ENCODE measurements at places on chromosomes 12 and 14.

GRCh38 chr12:40164034-40164433 lies 58.2 kb upstream of the SLC2A13 start:
- DNase-seq, result no peak

- peak; percentile 11 for DNase-seq
These were observed 199.7 kb downstream of the ANO2 start for GRCh38 chr12:5745251-5745888.

DNA sequence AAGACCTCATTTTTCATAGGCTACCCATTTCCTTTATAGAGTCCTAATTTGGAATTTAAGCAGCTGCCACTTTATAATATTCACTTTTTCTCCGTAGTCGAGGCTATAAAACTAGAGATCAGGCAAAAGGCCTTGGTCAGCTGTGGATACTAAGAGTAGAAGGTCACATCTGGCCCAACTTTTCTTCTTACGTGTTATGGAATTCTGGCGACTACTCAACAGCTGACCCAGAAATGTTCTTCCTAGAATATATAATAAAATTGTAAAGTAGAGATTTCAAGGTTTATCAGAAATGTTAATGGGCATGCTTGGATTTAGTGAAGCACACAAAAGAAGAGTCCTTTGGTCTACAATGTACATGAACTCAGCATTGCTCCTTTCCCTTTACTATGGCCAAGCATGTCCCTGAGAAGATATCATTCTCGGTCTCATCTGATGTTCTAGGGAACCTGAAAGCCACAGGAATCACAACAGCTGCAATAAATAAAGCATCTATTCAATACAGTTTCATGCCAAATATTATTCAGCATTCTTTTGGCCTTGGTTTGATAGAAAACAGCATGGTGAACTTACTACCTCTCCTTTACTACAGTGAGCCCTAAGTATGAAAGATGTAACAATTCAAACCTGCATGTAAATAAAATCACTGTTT lies 261.4 kb upstream of the NPAS3 start:
- no peak for DNase-seq

GRCh38 chr14:89572596-89573398 lies 155.8 kb upstream of the FOXN3 start:
- no peak for DNase-seq

- no peak for DNase-seq
These were observed 5.8 kb upstream of the KCNA5 start for GRCh38 chr12:5037795-5038357.

GRCh38 chr12:6903722-6904121 lies 900 bp upstream of the LRRC23 start:
- no peak for DNase-seq

DNA sequence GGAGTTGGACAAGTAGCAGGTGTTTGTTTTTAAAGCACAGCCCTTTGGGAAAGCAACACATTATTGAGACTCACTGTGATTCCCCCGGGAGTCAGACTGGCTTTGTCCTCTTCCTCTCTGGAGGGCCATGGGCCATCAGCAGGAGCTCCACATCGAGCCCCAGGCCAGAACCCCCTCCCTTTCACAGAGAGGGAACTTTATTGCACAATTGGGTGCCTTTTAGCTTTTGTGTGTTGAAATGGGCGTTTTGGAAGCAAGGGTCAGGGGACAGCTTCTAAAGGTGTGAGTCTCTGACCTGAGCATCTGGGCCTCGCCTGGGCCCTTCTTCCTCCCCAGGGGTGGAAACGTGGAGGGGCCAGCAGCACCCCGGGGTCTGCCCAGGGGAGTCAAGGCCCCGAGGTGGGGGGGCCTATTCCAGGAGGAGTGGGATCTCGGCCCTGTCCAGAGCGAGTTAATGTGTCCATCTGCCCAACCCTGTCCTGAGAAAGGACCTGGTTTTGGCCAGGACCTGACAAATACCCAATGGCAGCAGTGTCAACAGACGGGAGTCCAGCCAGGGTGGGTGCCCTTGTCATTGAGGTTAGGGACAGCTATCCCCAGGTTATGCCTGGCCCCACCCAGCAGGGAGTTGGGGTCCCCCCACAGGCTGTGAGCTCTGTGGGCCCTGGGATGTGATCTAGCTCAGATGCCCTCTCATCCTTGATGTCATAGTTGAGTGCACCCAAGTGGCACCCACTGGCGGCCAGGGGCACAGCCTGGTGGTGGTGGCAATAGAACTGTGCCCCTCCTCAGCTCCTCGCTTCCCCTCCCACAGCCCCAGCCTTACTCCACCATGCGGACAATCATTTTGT lies 37.1 kb downstream of the SLC8B1 start:
- no peak for DNase-seq

GRCh38 chr12:1587927-1588574 lies 6.3 kb downstream of the FBXL14 start:
- no peak for DNase-seq

- no peak for DNase-seq
These were observed 660.9 kb downstream of the C12orf50 start for GRCh38 chr12:87368259-87368658.

DNA sequence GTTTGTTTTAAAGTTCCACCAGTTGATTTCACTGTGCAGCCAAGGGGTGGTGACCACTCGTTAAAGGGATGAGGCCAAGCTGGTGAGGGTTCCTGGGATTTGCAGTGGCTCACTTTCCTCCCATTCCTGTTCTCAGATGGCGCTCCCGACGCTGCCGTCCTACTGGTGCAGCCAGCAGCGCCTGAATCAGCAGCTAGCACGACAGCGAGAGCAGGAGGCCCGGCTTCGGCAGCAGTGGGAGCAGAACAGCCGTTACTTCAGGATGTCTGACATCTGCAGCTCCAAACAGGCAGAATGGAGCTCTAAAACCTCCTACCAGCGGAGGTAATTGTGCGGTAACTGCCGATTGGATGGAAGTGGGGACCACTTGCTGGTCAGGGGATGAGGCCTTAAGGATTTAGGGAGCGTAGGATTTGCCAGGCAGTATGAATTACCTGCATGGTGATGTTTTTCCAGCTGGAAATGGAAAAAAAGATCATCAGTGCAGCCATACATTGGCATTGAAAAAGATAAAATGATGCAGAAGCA lies 2.9 kb downstream of the TCHP start:
- no peak for DNase-seq

GRCh38 chr14:54567639-54568561 lies 972 bp downstream of the SAMD4A start:
- DNase-seq, result peak; percentile 37

- DNase-seq, result no peak
These were observed 62.9 kb upstream of the RTRAF start for GRCh38 chr14:51926449-51926848.

DNA sequence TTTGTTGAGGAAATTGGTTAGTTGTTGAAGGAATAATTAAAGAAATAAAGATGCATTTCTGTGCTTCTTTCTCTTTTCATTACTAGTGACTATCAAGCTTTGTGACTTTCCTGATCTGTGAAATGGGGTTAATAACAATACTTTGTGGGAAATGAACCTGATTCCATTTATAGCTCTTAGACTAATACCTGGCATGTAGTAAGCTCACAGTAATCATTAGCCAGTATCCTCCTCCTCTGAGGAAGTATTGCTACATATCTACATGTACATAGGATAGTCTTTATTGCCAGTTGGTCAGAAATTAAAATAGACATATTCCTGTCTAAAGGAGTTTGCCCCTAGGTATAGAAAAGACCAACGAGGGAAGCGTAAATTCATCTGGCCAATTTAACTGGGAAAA lies 1.8 kb upstream of the CCDC198 start:
- no peak for DNase-seq

DNA sequence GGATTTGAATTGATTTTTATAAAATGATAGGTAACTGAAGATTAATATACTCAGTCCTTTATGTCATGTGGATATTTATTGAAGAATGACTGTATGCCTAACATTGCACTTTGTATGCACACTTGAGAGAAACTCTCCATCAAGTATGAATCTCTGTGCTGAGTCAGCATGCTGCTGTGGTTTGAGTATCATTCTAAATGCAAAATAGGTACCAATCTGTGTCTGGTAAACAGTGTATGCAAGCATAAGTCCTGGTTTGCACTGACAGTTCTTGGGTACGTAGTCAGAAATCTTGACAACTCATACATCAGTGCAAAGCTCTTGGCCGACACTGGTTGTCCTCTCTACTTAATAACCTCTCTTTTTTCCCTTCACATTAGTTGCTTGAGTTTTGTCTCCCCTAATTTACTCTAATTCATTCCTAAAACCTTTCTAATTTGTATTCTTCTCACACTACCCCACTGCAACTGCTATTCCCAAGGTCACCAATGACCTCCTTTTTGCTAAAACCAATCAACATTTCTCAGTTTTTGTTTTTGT lies 21.8 kb downstream of the MGAT4C start:
- no peak for DNase-seq

DNA sequence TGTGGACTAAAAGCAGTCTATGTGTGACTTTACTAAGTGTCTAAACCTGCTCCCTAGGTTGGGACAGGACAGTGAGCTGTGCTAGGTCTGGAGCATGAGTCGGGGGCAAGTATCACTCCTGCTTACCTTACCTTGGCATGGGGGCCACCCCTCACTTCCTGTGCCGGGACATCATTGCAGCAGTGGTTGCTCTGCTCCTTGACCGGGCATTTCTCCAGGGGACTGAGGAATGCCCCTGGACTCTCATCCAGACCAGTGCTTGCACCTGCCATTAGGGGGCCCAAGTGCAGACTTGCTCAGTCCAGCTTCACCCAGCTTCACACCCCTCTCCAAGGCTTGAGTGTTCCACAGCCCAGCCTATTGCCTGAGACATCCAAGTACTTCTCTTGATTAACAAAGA lies 84.7 kb upstream of the NELL2 start:
- DNase-seq, result no peak

GRCh38 chr14:94225460-94226378 lies 51.6 kb downstream of the PPP4R4 start:
- DNase-seq, result no peak

DNA sequence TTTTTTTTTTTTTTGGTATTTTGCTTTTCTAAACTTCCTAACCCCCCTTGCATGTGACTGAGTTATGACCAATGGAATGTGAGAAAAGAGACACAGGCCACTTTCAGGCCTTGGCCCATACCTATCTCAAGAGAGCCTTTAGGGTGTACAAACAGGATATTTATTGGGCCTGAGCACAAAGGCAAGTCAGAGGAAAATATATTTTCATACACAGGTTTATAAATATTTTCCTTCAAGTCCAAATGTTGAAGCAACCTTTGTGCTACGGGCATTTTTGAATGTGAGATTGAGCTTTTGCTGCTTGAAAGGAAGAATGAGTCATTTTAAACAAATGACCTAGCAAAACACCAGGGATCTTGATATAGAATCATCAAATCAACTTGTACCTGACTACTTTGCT lies 228.6 kb upstream of the E2F7 start:
- no peak for DNase-seq

GRCh38 chr14:51219473-51220448 lies 20.3 kb upstream of the TMX1 start:
- no peak for DNase-seq

GRCh38 chr12:24173067-24173466 lies 223.6 kb upstream of the SOX5 start:
- no peak for DNase-seq

GRCh38 chr12:40989785-40990184 lies 198.3 kb upstream of the PDZRN4 start:
- no peak for DNase-seq
